ENCODE measurements at places on chromosomes 6 and 20. TPM values are rescaled to one million over a fixed set of nuclear protein-coding genes. Genes with fewer than 3 reads are reported as not detected.

GRCh38 chr20:61903575-61904340, 161.9 kb downstream of the TAF4 start:
- ATAC-seq: no peak

DNA sequence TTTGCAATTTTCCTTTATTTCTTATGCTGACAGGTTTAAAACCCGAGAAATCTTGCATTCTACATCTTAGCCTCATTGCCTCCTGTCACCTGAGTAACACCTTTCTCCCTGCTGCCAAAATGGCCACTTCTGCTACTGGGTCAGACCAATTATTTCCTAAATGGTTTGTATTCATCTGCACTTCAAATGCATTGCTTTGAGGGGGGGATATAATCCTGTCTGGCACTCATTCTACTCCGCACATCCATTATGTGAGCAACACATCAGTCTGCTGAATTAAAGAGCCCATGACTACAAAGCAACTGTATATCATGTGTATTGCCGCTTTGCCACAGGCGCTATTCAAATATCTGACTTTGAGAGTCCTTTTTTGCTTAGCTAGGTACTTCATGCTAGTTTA, 141.6 kb upstream of the TSHZ2 start:
- ATAC-seq: no peak

DNA sequence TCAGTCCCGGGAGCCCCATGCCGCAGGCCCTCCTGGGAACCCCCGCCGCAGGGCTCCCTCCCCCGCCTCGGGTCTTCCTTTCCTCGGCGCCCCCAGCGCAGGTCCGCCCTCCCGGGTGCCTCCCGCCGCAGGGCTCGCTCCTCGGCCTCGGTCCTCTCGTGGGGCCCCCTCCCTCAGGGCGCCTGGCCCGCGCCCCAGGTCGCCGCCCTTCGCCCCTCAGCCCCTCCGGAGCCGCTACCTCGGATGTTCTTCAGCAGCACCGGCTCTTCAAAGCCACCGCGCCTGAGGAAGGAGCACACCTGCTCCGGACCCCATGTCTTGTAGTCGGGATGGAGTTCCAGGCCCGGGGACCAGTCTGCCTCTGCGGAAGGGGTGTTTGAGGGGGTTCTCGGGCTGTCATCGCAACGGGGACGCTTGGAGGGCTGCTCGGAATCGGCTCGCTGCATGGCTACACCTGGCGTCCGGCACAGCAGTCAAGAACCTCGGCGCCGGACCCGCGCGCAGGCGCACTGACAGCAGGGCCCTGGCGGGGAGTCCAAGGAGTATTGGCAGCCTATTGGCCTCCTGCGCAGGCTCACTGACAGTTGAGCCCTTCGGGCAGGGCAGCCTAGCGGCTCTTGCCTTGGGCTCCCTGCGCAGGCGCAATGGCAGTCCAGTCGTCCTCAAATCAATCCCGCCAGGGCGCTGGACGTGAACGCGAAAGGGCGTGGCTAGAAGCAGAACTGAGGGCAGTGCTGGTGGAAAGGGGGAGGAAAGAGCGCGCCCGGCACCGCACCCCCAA, at the start of gene SAMHD1:
SAMHD1 (minus strand) TSS at position 511 of the 781 bp plus-strand sequence; CDS start at position 446, 65 bp downstream.
- ATAC-seq: peak; percentile 97

DNA sequence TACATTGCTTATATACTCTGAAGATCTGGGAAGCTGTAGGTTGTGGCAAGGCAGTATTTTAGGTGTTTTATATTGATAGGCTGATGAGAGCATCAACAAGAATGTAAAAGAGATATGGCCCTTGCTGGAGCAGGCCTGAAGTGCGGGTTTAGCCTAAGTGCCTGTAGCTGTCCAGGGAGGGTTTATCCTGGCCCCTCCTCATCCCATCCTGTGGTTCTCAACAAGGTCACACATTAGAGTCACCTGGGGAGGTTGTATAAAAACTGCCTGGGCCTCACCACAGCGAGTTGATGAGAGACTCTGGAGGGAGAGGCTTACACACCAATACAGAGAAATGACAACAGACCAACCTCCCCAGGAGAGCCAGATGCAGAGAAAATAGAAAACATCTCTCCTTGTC, 48.4 kb downstream of the LYRM2 start:
- ATAC-seq: no peak

SNX9 gene
- total RNA-seq: 101 TPM

GRCh38 chr20:50041246-50041873, 58.6 kb downstream of the SNAI1 start:
- no peak for ATAC-seq

COL21A1 gene
- 47.1 TPM for total RNA-seq

GRCh38 chr6:170149681-170150589, 140.9 kb downstream of the DLL1 start:
- ATAC-seq: no peak

DNA sequence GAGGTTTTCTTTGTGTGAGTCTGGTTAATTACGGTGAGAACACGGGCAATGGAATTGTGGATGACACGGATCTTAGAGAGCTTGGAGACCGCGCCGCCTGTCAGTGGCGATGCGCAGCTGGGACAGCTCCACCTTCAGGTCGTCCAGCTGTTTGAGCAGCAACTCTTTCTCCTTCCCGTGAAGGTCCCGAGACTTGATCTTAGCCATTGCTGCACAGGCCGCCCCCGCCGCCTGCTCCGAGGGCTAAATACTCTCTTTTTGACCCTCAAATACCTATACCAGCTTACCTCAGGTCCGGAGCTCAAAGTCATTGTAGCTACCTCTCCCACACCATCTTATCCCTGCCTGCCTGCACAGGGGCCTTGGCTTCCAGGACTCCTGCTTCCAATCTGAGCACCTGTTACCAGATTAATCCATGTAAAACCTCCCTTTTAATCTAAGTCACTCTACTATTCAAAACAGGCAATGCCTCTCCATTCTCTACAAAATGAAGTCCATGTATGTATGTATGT, 100.2 kb downstream of the PREP start:
- ATAC-seq: no peak

DNA sequence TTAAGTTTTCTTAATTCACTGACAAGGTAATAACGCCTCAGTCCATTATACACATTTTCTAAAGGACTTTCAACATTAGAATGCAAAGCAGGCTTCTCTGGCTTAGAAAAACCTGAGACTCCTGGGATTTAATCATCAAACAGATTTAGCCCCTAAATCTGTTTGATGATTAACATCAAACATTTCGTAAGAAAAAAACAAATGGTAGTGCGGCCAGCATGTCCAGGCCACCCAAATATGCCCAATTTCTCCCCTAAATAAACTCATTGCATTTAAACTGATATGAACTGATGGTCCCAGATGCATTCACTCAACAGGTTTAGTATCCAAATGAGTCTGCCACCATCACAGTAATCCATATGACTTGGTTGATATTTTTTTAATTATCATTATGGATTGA, 6.2 kb downstream of the TMEM74B start:
- no peak for ATAC-seq

DACT2 gene
- total RNA-seq: 2.2 TPM

CD40 gene
- 13.7 TPM for total RNA-seq

BTN1A1 gene
- not detected for total RNA-seq

EPPIN gene
- total RNA-seq: not detected

DNA sequence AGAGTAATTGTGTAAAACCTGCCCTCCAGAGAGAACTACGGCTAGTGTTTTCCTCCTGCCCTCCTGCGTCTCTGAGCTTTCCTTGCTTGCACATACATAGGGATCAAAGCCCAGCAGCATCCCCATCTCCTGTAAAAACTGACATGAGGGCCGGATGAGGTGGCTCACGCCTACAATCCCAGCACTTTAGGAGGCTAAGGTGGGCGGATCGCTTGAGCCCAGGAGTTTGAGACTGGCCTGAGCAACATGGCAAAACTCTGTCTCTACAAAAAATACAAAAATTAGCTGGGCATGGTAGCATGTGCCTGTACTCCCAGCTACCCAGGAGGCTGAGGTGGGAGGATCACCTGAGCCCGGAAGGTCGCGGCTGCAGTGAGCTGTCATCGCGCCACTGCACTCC, 40.3 kb upstream of the SMIM29 start:
- no peak for ATAC-seq

All from gastroesophageal sphincter (tissue), 4 donors.